ENCODE measurements at places on chromosomes 3 and 15. TPM values are rescaled to one million over a fixed set of nuclear protein-coding genes. Genes with fewer than 3 reads are reported as not detected.

DNA sequence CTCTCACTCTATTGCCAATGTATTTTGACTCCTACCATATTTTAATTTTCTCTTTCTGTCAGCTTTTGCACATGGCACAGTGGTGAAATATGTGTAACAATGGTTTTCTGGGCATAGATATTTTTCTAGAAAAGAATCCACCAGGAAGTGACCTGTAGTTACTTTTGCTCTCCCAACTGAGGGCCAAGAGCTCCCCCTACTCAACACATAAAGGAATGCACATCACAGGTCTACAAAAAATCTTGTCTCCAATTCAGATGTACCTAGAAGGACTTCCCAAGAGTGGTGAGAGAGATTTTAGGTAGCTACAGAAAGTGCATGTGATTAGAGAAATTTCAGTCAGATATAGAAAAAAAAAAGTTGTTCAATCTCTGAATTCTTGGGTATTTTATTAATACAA lies 15.6 kb downstream of the CPA3 start:
- H3K36me3 ChIP-seq = no peaks in the 10 kb centered on the region
- DNase-seq = no peak
- no peak overlapping the region for H3K27ac ChIP-seq
- no peaks in the 10 kb centered on the region for H3K4me1 ChIP-seq
- H3K27me3 ChIP-seq = peaks cover 4% of the 10 kb centered on the region
- no peak overlapping the region for H3K4me3 ChIP-seq

- DNase-seq = no peak
- H3K36me3 ChIP-seq = no peaks in the 10 kb centered on the region
- H3K4me3 ChIP-seq = no peak overlapping the region
Observed at GRCh38 chr3:23004971-23005370, 198.2 kb upstream of the UBE2E2 start.

Gene IL16
- total RNA-seq = 102 TPM

Gene PPIP5K1
- total RNA-seq = 37.7 TPM

DNA sequence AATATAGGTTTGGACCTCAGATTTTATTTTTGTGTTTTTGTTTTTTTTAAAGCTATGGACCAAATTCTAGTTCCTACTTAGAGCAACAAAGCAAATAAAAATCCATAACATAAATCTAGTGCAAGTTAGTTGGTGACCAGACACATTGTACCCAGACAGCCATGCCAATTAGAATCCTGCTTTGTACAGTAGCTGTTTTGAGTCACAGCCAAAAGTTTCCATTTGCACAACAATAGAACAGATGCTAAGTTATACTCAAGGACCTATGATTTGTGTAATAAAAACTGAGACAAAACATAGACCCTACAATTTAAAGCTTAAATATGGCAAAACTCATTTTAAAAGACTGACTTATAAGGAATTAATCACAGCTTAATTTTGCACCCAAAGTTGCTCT lies 513.1 kb upstream of the CBLB start:
- H3K27me3 ChIP-seq = peaks cover 2% of the 10 kb centered on the region
- H3K36me3 ChIP-seq = no peaks in the 10 kb centered on the region
- DNase-seq = no peak
- H3K4me1 ChIP-seq = no peaks in the 10 kb centered on the region
- no peak overlapping the region for H3K4me3 ChIP-seq

GRCh38 chr15:57609805-57610529 lies 18.3 kb downstream of the MYZAP start:
- H3K27ac ChIP-seq = no peak overlapping the region
- peaks cover under 1% of the 10 kb centered on the region for H3K27me3 ChIP-seq
- no peaks in the 10 kb centered on the region for H3K36me3 ChIP-seq
- H3K4me3 ChIP-seq = no peak overlapping the region
- no peaks in the 10 kb centered on the region for H3K4me1 ChIP-seq

Gene PLSCR2
- total RNA-seq = 0.25 TPM

- H3K4me3 ChIP-seq = peak overlapping the region; percentile 78
- H3K27ac ChIP-seq = peak overlapping the region; percentile 98
- no peaks in the 10 kb centered on the region for H3K27me3 ChIP-seq
- peaks cover 62% of the 10 kb centered on the region for H3K36me3 ChIP-seq
- H3K4me1 ChIP-seq = peaks cover 82% of the 10 kb centered on the region
Observed at GRCh38 chr15:92914103-92914499, 14.0 kb downstream of the CHD2 start.

GRCh38 chr3:32934150-32934742 lies 17.2 kb upstream of the CCR4 start:
- H3K36me3 ChIP-seq = no peaks in the 10 kb centered on the region
- no peak overlapping the region for H3K27ac ChIP-seq
- H3K4me1 ChIP-seq = no peaks in the 10 kb centered on the region
- DNase-seq = peak; percentile 48
- H3K4me3 ChIP-seq = no peak overlapping the region

DNA sequence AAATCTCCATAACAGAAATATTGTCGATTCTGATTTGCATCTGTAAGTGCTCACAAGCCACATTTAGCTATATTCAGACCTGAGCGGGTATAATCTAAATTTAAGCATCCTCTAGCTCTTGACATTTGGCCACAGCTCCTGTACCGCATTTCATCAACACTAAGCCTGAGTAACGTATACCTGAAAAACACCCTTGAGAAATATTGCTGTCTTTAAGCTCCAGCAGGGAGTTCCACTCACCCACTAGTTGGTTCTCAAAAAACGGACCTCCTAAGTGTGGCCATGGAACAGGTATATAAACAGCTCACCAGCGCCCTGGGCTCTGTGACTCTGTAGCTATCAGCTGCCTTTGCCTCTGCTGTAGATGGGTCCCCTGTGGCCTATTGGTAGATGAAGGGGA lies 80.7 kb downstream of the ABI3BP start:
- no peak overlapping the region for H3K27ac ChIP-seq
- peaks cover 7% of the 10 kb centered on the region for H3K27me3 ChIP-seq
- no peak for DNase-seq
- H3K4me3 ChIP-seq = no peak overlapping the region
- no peaks in the 10 kb centered on the region for H3K4me1 ChIP-seq
- H3K36me3 ChIP-seq = no peaks in the 10 kb centered on the region

DNA sequence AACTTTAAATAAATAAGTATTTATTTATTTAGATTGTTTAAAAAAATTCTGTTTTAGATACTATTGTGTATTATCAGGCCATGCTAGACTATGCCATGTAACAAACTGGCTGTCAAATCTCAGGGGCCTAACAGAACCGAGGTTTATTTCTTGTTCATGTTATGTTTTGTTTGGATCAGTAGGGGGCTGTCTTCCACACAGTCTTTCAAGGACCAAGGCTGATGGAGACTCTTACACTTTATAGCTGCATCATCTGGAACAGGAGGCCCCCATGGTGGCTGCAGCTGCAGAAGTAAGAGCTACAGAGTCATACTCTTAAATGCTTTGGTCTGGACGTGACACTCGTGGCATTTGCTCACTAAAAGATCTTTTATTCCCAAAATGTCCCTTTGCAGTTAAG lies 33.0 kb upstream of the ARL14 start:
- no peak for DNase-seq
- no peak overlapping the region for H3K27ac ChIP-seq
- H3K27me3 ChIP-seq = no peaks in the 10 kb centered on the region
- no peaks in the 10 kb centered on the region for H3K4me1 ChIP-seq

- no peak overlapping the region for H3K4me3 ChIP-seq
- DNase-seq = no peak
- H3K36me3 ChIP-seq = peaks cover 3% of the 10 kb centered on the region
- H3K4me1 ChIP-seq = no peaks in the 10 kb centered on the region
- H3K27ac ChIP-seq = no peak overlapping the region
Observed at GRCh38 chr3:125602752-125603649, 7.7 kb upstream of the OSBPL11 start.

- H3K4me1 ChIP-seq = no peaks in the 10 kb centered on the region
- no peaks in the 10 kb centered on the region for H3K36me3 ChIP-seq
- no peaks in the 10 kb centered on the region for H3K27me3 ChIP-seq
- no peak overlapping the region for H3K4me3 ChIP-seq
- no peak overlapping the region for H3K27ac ChIP-seq
- no peak for DNase-seq
Observed at GRCh38 chr3:117144853-117145252, 435.3 kb downstream of the TUSC7 start.

DNA sequence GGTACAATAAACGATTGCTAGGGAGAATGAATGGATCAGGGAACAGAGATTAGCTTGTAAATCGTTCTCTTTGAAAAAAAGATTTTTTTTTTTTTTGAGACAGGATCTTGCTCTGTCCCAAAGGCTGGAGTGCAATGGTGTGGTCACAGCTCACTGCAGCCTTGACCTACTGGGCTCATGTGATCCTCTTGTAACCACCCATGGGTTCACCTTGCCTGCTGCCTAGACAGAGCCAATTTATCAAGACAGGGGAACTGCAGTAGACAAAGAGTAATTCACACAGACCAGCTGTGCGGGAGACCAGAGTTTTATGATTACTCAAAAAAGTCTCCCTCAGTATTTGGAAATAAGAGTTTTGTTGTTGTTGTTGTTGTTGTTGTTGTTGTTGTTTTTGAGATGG lies 39.6 kb downstream of the METTL6 start:
- H3K4me3 ChIP-seq = no peak overlapping the region
- no peak for DNase-seq
- no peaks in the 10 kb centered on the region for H3K36me3 ChIP-seq
- no peak overlapping the region for H3K27ac ChIP-seq
- H3K27me3 ChIP-seq = no peaks in the 10 kb centered on the region

DNA sequence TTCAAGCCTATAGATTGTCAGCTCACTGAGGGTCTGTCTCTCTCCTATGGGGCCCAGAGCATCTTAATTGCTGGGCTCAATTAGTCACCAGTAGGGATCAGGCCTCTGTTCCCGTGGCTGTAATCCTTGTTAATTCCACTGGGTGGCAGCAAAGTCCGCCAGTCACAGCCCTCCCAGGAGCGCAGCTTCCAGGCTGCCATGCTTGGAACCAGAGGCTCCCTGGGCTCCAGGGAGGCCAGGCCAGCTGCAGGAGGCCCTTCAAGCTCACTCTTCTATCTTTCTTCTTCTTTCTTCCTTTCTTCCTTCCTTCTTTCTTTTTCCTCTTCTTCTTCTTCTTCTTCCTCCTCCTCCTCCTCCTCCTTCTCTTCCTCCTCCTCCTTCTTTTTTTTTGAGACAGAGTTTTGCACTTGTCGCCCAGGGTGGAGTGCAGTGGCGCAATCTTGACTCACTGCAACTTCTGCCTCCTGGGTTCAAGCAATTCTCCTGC lies 14.4 kb downstream of the RNU5B-1 start:
- no peak overlapping the region for H3K27ac ChIP-seq
- H3K36me3 ChIP-seq = no peaks in the 10 kb centered on the region
- H3K4me3 ChIP-seq = no peak overlapping the region

Gene PRICKLE2
- total RNA-seq = not detected

Gene GOLGA8K
- 0.63 TPM for total RNA-seq

DNA sequence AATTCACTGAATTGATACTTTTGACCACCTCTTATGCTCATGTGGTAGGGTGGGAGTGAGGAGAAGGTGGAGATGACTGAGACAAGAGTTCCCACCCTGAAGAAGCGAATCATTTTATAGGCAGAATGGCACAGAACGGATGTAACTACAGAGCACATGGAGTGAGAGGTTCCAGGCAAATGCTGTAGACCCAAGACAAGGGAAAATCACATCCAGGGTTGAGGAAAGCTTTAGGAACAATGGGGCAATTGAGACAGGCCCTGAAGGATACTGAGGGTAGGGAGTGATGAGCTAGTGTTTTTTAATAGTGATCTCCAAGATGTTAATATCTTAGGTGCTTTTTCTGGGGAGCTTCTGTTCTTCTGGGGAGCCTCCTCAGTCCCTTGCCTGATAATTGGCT lies 8.1 kb downstream of the PCCB start:
- no peaks in the 10 kb centered on the region for H3K4me1 ChIP-seq
- no peak overlapping the region for H3K27ac ChIP-seq
- H3K27me3 ChIP-seq = no peaks in the 10 kb centered on the region
- H3K36me3 ChIP-seq = peaks cover 40% of the 10 kb centered on the region
- DNase-seq = no peak

Gene IL20RB
- total RNA-seq = 1.1 TPM

- H3K27ac ChIP-seq = no peak overlapping the region
- no peak for DNase-seq
- H3K36me3 ChIP-seq = no peaks in the 10 kb centered on the region
- no peak overlapping the region for H3K4me3 ChIP-seq
- H3K27me3 ChIP-seq = peaks cover 10% of the 10 kb centered on the region
- H3K4me1 ChIP-seq = no peaks in the 10 kb centered on the region
Observed at GRCh38 chr3:58766587-58767282, 100.2 kb upstream of the FAM3D start.

- H3K27ac ChIP-seq = no peak overlapping the region
- no peak overlapping the region for H3K4me3 ChIP-seq
- no peaks in the 10 kb centered on the region for H3K36me3 ChIP-seq
Observed at GRCh38 chr3:20811631-20812030, 625.6 kb upstream of the SGO1 start.

DNA sequence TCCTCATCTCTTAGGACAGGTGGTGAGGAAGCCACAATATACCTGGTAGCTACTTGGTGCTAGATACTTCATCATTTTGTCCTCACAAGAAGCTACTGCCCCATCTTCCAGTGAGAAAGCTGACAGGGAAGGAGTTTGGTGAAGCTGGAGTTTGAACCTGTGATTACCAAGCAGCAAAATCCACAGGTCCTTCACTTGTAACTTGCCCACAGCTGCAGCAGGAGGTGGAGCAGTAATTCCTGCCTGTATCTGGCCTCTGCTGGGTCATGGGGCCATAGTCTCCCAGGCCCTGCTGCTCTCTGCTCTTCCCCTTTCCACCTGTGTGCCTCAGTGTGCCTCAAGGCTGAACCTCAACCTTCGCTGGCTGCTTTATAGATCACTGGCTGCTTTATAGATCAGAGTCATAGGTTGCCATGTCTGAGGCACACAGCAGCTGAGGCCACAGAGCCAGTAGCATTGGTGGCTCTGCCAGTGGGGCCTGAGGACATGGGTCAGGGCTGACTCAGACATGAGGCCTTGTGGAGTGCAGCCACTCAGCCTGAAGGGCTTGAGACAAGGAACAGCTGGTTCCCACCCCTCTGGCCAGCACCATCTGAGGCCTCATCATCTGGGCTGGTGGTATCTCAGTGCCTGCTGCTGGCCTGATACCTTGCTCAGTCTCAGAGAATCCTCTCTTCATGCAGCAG lies 11.1 kb upstream of the CHRNB4 start:
- no peaks in the 10 kb centered on the region for H3K36me3 ChIP-seq
- H3K4me1 ChIP-seq = no peaks in the 10 kb centered on the region
- H3K4me3 ChIP-seq = no peak overlapping the region

Gene UROC1
- total RNA-seq = not detected

- H3K4me3 ChIP-seq = no peak overlapping the region
- no peak overlapping the region for H3K27ac ChIP-seq
- no peak for DNase-seq
- H3K27me3 ChIP-seq = no peaks in the 10 kb centered on the region
- H3K36me3 ChIP-seq = peaks cover 4% of the 10 kb centered on the region
Observed at GRCh38 chr3:197262709-197263108, 35.7 kb downstream of the DLG1 start.

- H3K27me3 ChIP-seq = peaks cover 2% of the 10 kb centered on the region
- no peak overlapping the region for H3K4me3 ChIP-seq
- no peaks in the 10 kb centered on the region for H3K4me1 ChIP-seq
- no peak overlapping the region for H3K27ac ChIP-seq
- no peak for DNase-seq
Observed at GRCh38 chr15:57625703-57626448, 34.2 kb downstream of the MYZAP start.

GRCh38 chr3:118476885-118477618 lies 557.6 kb downstream of the IGSF11 start:
- no peak overlapping the region for H3K27ac ChIP-seq
- no peak overlapping the region for H3K4me3 ChIP-seq
- no peaks in the 10 kb centered on the region for H3K4me1 ChIP-seq
- no peak for DNase-seq
- no peaks in the 10 kb centered on the region for H3K27me3 ChIP-seq

Measured in activated CD4-positive, alpha-beta T cell treated with anti-CD3 and anti-CD28 coated beads for 36 hours (primary cell).